Right hindlimb (tissue), 1 donor: ENCODE measurements at places on chromosomes 6 and 20.
A peak's percentile ranks its signal among the peaks of the same experiment; 100 is the strongest.

- DNase-seq: no peak
Observed at GRCh38 chr20:46317685-46318177, 9.4 kb upstream of the CDH22 start.

DNA sequence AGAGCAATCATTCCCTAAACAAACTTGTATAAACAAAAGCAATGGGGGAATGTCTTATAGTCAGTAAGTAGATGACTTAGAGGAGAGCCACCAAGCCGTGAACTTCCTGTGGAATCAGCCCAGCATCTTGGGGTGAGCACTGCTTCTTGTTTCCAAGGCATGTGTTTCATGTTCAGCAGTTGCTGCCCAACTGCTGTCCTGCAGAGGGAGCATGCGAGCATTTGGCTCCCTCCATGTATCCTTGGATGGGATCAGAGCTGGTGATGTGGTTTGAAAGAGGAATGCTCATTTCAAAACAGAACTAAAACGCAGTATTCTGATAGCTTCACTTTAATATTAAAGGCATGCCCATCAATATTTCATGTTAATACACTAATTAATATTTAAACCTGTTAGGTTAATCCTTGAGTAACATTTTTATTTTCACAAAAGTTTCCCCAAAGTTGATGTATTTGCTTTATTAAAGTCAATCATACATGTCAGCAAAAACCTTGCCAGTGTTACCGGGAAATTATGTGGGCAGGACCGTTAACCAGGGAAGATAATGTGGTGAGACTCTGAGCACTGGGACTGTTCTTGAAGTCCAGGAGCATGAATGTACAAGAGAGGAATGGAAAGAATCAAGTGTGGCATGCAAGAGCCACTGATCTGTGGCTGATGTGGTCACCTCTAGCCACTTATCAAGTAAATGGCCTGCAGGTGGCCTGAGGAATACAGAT is 172.1 kb upstream of the GGTLC1 start:
- DNase-seq: peak; percentile 79

DNA sequence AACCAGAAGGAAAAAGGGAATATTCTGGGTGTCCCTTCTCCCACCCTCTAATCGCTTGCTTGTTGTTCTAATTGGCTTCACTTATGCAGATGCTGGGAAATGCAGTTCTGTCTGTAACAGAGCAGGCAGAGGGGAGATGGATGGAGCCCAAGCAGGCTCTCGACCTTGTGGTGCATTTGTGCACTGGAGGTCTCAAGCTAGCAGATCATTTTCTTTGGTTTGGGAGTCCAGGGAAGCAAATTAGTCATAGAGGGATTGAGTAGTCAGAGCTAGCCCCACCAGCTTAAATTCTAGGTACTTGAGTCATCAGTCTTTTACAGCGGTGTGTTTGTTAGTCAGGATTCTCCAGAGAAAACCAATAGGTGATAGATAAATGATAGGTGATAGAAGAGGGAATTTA is 234.7 kb upstream of the ECI2 start:
- no peak for DNase-seq

- no peak for DNase-seq
Observed at GRCh38 chr6:34667481-34668238, 28.9 kb downstream of the ILRUN start.

GRCh38 chr6:42368181-42368580 is 83.5 kb downstream of the TRERF1 start:
- no peak for DNase-seq

DNA sequence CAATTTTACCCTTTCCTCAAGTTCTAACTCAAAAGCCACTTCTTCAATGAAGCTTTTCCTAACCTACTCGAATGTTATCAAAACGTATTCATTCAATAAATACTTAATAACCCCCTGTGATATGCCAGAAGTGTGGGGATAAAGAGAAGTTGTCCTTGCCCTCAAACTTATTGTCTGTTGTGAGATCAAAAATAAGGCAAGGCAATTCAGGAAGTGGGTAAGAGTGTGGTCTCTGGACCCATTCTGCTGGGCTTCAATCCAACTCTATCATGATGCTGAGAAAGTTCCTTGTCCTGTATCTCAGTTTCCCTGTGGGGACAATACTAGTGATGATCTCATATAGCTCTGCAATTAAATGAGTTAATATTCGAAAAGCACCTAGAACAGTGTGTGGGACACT is 92.8 kb downstream of the PRDM1 start:
- DNase-seq: no peak

DNA sequence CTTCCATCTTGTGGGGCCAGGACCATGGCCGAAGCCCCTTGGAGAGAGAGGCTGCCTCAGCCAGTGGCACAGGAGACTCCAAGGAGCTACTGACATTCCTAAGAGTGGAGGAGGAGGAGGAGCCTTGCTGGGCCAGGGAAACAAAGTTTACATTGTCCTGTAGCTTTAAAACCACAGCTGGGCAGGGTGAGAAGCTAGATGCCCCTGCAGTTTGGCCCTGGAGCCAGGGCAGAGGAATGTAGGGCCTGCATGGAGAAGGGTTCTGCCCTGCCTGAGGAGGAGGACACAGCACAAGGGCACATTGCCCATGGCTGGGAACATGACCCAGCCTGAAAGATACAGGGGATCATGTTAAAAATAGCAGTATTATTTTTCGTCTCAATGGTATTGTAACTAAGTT is 37.4 kb downstream of the PLCG1 start:
- no peak for DNase-seq

DNA sequence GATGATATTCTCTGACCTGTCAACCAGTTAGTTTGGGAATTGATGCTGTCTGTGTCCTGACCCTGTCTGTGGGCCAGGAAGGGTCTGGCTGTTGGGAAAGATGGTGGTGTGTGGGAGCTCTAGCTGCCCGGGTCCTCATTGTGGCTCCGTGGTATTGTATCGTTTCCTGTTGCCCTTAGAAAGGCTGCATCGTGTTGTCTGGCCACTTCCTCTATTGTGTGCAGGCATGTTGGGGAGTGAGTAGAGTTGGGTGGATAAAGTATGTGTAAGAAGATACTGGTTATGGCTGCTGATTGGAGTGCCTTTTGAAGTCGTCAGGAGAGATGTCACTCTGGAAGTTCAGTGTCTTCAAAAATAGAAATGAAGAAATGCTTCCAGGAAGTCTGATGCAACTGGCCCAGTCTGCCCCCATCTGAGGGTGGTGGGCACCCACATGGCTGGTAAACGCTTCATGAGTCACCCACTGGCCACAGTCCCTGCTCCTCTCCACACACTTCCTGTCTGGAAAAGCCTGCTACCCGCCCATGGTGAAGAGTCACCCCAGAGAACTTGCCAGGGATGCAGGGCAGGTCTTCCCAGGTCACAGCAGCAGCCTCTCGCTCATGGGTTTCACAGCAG is 27.9 kb downstream of the PPARD start:
- peak; percentile 56 for DNase-seq

GRCh38 chr6:11486051-11486450 is 51.5 kb upstream of the TMEM170B start:
- no peak for DNase-seq

- peak; percentile 37 for DNase-seq
Observed at GRCh38 chr6:149235130-149235561, 82.4 kb upstream of the TAB2 start.

DNA sequence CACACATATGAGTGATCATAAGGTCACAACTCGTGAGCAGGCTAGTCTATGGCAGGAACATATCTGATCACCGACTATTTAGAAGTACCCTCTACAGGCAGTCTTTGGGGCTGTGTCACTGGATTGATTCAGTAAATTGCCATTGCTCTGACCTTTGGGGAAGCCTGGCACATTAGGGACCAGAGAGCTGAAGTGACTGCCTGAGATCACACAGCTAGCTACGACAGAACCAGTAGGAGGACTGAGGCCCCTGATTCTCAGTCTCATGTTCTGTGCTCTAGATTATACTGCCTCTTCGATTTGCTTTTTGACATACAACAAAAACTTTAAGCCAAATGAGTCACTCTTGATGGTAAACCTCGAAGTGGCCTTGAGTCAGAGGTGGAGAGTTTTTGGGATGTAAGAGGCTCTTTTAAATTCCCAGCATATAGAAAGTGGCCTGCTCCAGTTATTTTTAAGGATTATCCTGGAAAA is 247.5 kb upstream of the SUPT3H start:
- DNase-seq: no peak

- DNase-seq: no peak
Observed at GRCh38 chr20:44028868-44029847, 114.5 kb downstream of the TOX2 start.

- no peak for DNase-seq
Observed at GRCh38 chr6:6709106-6709505, 120.6 kb downstream of the LY86 start.

- no peak for DNase-seq
Observed at GRCh38 chr6:113120224-113120581, 736.9 kb upstream of the MARCKS start.
